SJSA1 (cell line): ENCODE measurements at places on chromosomes 3 and 15.

DNA sequence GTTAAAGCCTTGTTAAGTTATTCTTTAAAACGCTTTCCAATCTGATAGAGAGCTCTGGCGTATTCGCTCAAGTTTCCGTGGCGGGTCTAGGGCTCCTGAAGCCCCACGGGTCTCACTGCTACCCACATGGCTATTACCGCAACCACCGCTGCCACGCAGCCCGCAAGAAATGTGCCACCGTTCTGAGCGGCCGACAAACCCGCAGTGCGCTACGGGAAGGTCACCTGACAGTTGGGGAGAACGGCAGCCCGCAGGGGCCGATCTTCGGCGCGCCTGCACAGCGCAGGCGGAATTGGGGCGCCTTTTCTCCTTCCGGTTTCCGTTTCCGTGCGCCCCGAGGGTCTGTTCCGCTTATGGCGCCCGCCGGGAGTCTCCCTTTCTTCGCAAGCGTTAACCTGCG, 76.6 kb upstream of the SNRPN start:
- no peak for DNase-seq

- no peak for DNase-seq
Observed at GRCh38 chr3:142931222-142931621, 32.3 kb downstream of the PAQR9 start.

GRCh38 chr3:188338086-188338485, 184.1 kb downstream of the LPP start:
- no peak for DNase-seq

GRCh38 chr15:95679847-95680582, 650.5 kb upstream of the NR2F2 start:
- no peak for DNase-seq

GRCh38 chr3:151879679-151880415, 6.4 kb downstream of the SUCNR1 start:
- DNase-seq: no peak

- DNase-seq: no peak
Observed at GRCh38 chr3:128496602-128497304, 3.8 kb upstream of the GATA2 start.

DNA sequence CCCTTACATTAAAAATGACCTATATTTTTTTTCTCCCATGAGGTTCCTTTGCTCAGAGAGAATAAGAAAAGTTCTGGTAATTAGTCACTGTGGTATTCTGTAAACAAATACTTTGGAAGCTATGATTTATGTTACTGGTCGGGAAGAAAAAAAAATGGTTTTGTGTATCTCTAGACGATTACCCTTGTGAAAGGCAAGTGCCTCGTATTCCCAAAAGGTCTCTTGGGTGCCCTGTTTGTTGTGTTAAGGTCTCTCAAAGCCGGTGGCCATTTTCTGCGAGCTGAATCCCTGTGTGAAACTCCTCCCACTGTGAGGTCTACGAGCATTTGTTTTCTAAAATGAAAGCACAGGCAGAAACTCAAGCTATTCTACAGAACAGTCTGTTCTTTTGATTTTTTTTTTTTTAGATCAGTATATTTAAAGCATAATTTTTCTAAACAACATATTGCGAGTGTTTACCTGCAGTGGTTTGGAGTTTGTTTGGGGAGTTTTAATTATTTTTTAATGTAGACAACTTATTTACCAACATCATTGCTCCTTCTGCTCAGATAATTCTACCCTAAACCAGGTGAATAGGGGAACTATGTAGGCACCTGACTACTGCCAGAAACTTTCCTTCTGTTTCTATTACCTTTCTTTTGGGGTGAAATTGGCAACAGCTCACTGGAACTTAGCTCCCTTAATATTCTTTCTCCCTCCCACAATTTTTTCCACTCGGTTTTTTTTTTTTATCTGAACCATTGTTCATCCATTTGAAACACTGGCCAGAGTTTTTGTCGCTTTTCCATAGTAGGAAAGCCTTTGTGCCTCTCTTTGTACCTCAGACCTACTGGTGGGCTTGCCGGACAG, 44.0 kb downstream of the ZBTB38 start:
- DNase-seq: peak; percentile 77

GRCh38 chr3:113731694-113732093, 14.4 kb downstream of the NAA50 start:
- no peak for DNase-seq

DNA sequence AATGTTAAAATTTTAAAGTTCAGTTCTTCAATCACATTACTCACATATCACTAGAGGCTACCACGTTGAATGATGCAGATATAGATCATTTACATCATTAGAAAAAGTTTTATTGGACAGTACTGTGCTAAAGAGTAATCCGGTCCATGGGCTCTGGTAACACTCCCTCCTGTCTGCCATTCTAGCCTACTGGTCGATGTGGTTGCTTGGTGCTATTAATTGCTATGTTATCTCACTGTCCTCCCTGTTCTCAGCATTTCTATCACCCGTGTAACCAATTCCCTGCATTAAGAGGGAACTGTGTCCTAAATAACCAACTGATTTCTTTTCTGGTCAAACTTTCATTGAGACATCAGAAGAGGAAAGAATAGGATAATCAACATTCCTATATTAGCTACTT, 347.5 kb upstream of the RBMS3 start:
- DNase-seq: no peak

GRCh38 chr15:48025118-48025517, 95.7 kb upstream of the SLC24A5 start:
- DNase-seq: no peak

GRCh38 chr3:64331605-64332004, 106.3 kb upstream of the PRICKLE2 start:
- DNase-seq: no peak

DNA sequence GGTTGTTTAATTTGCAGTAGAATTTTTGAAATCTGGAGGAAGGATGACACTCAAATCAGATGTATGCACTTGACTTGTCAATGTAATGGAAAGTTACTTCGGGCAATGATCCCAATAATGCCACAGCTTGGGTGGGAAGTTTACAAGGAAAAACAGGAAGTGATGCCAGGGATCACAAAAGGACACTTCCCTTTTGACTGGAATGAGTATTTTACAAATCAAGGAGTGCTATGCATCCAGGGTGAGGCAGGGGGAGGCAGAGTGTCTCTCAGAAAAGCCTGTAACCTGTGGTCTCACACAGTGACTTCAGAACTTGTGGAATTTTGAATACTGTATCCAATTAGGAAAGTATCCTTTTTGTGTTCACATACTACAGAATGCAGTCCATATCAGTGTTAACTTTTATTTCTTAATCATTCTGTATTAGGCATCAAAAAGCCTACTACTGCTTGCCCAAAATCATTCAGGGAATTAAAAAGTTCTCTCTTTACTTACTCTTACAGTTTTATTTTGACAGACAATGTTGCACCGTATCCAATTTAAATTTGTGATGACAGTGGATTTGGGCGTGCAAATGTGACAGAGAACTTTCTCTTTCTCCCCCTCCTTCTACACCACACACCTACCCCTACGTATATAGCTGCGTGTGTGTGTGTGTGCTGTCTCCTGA, 445.1 kb downstream of the MECOM start:
- peak; percentile 16 for DNase-seq

- no peak for DNase-seq
Observed at GRCh38 chr15:99095626-99096025, 9.3 kb upstream of the SYNM start.

DNA sequence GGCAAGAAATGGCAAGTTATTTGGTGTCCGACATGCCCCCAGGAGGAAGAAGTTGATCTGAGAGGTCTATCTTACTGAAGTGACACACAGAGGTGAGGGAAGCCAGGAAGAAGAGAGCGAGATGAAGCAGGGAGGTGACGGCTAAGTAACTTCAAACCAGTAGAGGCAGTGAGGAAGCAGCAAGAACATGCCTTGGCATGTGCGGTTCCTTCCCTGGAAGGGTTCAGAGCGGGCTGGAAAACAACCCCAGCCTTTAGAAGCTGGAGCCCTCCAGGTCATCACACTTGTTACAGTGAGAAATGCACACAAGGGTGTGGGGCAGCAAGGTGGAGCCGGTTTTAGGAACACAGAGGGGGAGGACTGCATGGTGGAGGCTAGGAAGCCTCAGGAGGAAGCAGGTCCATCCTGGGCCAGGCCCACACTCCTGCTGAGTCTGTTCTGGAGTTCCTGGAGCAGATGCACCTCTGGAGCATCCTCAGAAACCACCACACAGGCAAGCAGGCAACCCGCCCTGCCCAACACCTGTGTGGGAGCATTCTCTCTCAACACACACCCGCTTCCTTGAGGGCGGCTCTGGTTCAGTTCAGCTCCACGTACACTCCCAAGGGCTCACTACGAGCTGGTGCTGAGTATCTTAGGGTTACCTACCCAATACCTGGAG, 47.1 kb downstream of the POC1A start:
- DNase-seq: no peak

DNA sequence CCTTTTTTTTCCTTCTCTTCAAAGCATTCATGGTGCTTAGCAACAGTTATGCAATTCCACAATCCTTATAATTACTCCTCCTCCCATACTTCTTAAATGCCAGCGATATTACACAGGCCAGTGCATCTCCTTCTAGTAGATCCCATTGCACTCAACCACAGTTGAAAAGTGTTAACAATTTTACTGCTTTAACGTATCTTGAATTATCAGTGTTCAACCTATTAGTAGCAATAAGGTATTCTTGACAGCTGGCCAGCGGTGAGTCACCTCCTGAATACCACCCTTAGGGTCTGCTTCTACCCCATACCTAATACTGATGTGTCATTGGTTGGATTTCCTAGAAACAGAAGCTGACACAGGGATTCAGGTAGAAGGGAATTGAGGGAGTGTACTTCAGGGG, 24.0 kb upstream of the TEX9 start:
- no peak for DNase-seq

- no peak for DNase-seq
Observed at GRCh38 chr3:21356402-21356801, 394.6 kb downstream of the ZNF385D start.

DNA sequence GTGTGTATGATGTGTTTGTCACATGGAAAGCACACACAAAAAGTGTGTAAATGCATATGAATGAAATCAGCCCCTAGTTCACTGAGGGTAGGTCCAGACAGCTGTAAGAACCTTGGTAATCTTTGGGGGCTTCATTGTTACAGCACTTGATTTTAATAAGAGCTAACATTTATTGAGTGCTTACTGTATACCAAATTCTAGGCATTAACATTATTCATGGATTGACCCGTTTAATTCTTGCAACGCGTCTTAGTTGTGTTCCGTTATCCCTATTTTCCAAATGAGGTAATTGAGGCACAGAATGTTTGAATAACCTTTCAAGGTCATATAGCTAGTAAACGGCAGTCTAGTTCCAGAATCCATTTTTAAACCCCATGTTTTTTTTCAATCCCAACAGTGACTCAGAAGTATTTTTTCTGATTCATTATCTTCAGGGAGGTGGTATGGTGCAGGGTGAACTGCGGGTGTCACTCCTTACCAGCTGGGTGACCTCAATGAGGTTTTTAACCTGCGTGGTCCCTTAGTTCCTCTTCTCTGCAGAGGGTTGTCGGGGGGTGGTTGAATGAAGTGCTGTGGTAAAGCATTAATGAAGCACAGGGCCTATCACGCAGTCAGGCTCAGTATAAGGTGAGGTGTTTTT, 14.2 kb downstream of the RAB8B start:
- no peak for DNase-seq

DNA sequence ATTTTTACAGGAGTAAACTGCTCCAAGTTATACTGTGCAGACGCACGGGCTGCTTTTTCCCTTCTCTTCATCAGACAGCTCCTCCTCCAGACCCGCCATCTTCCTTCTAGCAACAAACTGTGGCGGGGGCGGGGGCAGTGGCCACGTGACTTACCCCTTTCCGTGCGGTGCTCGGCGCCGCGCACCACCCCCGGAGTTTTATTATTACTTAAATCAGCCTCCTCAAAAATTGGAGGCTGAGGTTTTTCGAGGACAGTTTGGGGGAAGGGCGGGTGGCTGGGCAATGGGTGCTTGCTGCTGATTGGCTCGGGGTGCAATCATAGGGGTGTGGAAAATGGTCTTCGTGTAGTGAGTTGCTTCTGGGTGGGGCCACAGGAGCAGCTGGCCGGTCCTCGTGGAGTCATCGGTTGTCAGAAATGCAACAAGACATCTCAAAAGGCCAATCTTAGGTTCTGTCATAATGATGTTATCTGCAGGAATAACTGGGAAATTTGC, 77.1 kb upstream of the MFGE8 start:
- peak; percentile 24 for DNase-seq

- no peak for DNase-seq
Observed at GRCh38 chr3:8727605-8728512, 5.7 kb upstream of the CAV3 start.

GRCh38 chr3:31485196-31485595, 47.5 kb upstream of the STT3B start:
- DNase-seq: no peak
